ENCODE measurements at places on chromosomes 1 and 21.

- DNase-seq = peak; percentile 56
Observed at GRCh38 chr1:209569455-209570207, 13.9 kb upstream of the CAMK1G start.

DNA sequence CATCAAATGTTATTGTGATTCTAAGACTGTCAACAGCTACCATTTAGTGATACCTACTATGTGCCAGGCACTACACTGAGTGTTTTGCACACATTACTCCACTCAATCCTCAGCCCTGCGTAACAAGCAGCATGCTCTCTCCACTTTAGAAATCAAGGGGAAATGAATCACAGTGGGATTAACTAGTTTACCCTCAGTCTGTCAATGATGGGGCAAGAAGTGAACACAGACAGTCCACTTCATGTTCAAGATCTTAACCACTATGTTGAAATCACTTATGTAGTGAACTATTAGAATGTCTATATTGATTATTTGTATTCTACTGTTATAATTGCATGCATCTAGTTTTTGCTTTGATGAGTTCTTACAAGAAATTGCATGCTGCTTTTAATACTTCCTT lies 165.3 kb downstream of the LTN1 start:
- DNase-seq = no peak

GRCh38 chr1:153429266-153430165 lies 13.2 kb downstream of the S100A7A start:
- no peak for DNase-seq

GRCh38 chr1:206835186-206835585 lies 30.2 kb upstream of the IL20 start:
- no peak for DNase-seq

DNA sequence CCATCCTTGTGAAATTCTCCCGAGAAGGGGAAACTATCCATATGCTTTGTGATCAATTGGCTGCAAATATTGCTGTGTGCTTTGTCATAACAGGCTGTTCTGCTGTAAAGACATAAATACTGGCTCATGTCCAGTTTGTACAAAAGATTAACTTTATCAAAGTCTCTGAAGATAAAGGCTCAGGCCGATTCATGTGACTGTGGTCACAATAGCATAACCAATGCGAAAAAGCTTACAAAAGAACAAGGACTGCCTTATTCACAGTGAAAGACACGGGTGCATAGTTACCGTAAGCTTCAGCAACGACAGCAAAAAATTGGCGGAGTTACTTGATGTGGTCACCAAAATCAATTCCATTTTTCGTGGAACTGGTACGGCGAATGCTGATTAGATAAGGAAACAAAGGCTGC lies 173.6 kb upstream of the CHRM3 start:
- no peak for DNase-seq

DNA sequence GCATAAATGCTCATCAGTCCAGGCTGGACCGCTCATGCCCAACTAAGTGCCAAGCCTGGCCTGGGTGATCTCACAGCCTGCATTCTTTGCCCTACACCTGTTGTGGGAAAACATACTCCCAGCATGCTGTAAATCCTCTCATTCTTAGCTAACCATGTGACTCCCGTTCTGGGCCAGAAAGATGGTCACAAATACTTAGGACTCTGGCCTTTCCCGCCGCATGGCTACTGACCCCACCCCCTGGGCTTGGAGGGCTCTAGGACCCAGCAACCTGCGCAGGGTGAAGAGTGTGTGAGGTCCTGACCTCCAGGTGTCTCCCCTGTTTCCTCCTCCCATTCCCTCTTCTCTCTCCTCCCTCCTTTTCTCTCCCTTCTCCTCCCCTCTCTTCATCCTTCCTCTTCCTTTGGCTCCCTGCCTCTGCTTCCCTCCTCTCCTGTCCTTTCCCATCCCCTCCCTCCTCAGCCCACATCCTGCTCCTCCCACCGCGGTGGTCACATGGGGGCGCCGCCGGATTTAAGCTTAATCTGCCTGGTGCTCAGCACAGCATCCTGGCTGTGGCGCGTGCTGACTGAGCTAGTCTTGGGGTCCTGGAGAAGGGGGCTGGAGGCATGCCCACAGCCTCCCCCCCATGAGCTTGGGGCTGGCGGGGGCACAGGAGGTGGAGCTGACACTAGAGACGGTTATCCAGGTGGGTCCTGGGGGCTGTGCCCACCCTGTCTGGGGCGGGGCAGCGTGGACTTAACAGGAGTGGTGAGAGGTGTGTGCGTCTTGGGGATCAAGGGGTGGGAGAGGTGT lies at the start of gene CROCC:
TSS of gene CROCC (plus strand) at position 541 of the 795 bp plus-strand sequence. CDS start at position 629, 88 bp downstream.
- DNase-seq = peak; percentile 71

- no peak for DNase-seq
Observed at GRCh38 chr1:3423245-3423829, 31.1 kb upstream of the ARHGEF16 start.

DNA sequence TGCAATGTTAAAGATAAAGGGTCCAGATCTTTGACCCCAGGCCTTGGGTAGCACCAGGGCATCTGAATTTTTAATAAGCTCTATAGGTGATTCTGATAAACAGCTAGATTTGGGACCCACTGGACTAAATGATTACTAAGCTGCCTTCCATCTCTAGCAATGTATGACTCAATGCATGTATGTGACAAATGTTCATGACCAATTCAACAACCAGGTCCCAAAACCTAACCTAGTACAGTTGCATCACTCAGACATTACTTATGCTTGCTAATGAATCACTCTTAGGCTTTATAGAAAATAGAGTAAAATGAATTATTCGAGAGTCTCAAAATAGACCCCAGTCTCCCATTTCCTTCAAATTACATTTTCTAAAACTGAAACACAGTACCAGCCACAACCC lies 35.5 kb downstream of the RCAN1 start:
- no peak for DNase-seq

DNA sequence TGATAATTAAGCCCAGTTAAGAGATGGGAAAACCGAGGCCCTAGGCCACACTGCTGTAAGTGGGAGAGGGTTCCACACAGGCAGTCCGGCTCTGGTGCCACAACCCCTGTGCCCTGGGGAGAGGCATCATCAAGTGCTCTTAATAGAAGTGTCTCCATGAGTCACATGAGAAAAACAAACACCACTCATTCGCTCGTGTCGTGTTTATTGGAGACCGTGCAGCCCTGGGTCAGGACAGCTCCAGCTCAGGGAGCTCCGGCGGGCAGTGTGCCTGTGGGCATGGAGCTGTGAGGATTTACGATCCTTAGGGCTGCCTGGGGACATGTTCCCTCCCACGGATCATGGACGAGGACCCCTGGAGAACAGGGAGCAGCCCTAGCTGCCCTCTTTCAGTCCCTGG lies 658.5 kb downstream of the AJAP1 start:
- no peak for DNase-seq

GRCh38 chr1:47235241-47235681 lies 3.2 kb upstream of the TAL1 start:
- DNase-seq = no peak

- no peak for DNase-seq
Observed at GRCh38 chr1:101162300-101162699, 74.5 kb upstream of the S1PR1 start.

- no peak for DNase-seq
Observed at GRCh38 chr1:95561346-95561745, 327.3 kb downstream of the RWDD3 start.

DNA sequence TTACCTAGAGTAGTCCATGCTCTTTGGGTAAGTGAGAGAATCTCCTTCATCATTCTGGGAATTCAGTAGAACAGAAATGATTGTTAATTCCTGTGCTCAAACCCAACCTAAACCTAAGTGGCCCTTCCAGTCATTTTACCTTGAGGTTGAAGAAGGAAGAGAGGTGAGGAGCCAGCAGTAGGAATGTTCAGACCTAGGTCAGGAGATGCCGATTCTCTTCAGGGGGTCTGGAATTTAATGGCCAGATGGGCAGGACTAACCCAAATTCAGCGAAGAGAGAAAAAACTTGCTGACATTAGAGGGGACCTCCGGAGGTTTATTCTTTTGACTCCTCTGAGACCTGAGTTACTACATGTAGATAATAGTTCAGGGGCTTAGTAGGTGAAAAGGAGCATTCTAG lies 16.5 kb upstream of the OR2B11 start:
- no peak for DNase-seq

DNA sequence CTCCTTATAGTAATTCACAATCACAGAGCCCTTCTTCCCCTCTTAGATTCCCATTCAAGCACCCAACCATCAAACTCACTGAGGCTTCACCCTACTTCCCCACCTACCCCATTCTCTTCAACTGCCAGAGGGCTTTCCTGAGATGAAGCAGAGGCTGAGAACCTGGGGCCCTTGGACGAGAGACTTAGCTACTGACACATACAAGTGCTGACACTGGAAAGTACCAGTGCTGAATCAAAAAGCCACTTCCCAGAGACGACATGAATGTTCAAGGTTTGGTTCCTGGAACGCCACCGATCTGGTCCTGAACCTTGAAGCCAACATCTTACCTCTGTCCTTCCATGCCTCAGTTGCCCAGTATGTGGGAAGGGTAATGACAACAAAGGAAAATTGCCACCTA lies 16.6 kb upstream of the RAP1A start:
- DNase-seq = no peak

GRCh38 chr1:110130989-110131388 lies 18.7 kb downstream of the UBL4B start:
- DNase-seq = no peak

GRCh38 chr1:85756864-85757263 lies 48.6 kb upstream of the ZNHIT6 start:
- no peak for DNase-seq

- DNase-seq = no peak
Observed at GRCh38 chr1:206941766-206942418, 4.4 kb downstream of the PIGR start.

DNA sequence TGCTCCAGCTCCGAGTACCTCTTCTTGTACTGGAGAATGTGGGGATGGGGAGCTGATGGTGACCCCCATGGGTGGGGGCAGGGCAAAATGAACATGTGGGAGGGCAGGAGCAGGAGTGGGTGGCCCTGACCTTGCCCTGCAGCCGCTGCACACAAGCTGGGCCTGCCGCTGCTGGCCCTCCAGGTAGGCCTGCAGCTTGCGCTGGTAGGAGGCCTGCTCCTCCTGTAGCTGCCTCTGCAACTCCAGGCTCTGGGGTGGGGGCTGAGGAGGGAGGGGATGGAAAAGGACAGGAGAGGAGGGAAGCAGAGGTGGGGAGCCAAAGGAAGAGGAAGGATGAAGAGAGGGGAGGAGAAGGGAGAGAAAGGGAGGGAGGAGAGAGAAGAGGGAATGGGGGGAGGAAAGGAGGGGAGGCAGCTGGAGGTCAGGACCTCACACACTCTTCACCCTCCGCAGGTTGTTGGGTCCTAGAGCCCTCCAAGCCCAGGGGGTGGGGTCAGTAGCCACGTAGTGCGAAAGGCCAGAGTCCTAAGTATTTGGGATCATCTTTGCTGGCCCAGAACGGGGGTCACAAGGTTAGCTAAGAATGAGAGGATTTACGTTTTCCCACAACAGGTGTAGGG lies 22.9 kb downstream of the RNU1-1 start:
- DNase-seq = no peak

DNA sequence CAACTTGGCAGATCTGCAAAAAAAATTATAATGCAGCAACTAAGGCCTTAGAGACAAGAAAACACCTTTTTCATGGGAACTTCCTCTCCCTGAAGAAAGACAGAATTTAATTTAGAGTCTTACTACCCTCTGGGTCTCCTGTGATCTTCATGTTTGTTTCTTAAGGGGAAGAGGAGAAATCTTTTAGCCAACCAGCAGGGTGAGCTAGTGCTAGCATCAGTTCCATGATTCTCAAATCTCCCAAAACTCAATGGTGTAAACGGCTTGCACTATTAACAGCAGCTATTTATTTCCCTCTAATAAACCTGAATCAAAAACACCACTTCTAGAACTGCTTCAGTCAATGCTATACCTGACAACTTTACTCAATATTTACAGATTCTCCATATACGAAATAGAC lies 3.8 kb downstream of the ZNF644 start:
- no peak for DNase-seq

- DNase-seq = no peak
Observed at GRCh38 chr21:44815225-44815624, 2.6 kb downstream of the SUMO3 start.

DNA sequence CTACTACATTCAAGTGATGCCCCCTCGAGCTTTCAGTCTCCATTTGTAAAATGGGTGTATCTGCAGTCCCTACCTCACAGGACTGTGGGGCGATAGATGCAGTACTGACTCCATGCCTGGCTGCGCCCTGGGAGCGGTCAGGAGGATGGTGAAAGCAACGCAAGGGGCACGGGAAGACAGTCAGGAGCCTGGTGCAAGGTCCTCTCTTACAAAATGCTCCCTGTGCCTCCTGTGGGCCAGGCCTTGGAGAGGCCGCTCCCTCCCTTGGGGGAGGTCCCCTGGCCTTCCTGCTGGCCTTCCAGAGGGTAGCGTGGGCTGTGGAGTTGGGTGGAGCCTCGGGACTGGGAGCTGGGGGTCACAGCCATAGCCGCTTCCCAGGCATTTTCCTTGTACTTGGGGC lies 21.6 kb downstream of the FAM151A start:
- no peak for DNase-seq

DNA sequence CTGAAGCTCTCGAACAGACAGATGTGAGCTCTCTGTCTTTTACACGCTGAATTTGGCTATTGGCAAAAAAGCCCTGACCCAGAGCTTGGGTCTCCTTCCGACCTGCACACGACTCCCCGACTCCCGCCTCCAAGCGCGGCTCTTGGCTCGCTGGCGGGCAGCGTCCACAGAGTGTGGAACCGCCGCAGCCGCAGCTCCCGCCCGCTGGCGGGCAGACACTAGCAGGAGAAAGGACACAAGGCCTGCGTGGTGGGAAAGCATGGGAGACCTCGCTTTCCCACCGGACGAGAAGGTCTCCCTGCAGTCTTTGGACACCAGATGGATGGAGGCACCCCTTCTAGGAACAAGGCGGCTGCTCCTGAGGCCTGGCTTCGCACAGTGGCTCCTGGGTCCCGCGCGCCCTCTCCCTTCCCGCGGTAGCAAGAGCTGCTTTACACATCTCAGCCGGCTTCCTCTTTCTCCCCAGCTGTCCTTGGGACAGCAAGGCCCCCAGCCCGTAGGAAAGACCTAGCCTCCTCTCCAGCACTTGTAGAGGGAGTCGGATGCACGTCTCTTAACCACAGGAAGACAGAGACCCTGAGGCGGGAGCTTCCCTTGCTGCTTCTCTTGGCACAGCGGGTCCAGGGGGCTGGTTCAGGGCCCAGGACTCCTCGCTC lies 92.1 kb downstream of the PRKAB2 start:
- DNase-seq = no peak

- DNase-seq = no peak
Observed at GRCh38 chr1:25831569-25832196, 11.9 kb downstream of the MTFR1L start.

DNA sequence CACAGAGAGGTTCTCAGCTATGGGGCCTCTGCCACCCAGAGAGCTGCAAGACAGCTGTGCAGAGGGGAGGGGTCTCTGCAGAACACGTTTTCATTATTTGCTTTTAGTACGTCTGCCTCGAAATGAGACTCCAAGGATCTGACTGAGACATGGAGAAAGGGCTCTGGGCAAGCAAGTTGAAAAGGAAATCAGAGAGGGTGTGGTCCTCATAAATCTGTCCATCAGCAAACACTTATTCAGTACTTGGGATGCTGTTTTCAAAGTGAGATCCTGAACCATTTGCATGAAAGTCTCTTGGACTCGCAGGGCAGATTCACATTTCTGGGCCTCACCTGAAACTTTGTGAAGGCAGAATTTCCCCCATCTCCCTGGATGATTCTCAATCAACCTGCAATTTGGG lies 197.4 kb upstream of the GALNT2 start:
- DNase-seq = no peak

All from activated naive CD8-positive, alpha-beta T cell treated with anti-CD3 and anti-CD28 coated beads for 36 hours (primary cell).